ENCODE measurements at places on chromosomes 1 and 21. TPM values are rescaled to one million over a fixed set of nuclear protein-coding genes. Genes with fewer than 3 reads are reported as not detected.

GRCh38 chr1:50605186-50605875 lies 182.1 kb upstream of the DMRTA2 start:
- DNase-seq = no peak

DNA sequence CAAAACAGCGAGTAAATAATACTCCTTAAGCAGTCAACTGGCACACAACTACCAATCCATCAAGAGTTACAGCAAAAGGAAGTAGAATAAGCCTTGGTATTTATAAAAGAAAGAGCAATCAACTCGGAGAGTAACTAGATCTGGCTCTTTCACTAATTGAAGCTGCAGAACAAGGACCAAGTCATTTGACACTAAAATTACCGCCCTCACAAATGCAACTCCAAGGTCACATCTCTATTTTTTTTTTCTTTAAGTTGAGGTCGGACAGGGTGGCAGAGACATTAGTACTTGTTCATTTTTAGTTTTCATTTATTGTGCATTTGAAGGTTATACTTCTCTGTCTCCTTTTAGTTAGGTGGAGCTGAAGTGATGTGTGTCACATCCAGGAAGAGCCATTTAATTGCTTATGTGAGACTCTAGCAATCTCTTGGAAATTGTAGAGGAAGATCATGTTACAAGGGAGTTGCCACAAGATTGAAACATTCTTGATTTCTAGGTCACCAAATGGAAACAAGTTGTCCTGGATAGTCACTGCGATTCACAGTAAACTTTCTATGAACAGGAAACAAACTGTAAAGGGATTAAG lies 138.1 kb upstream of the ADAMTS5 start:
- DNase-seq = no peak

DNA sequence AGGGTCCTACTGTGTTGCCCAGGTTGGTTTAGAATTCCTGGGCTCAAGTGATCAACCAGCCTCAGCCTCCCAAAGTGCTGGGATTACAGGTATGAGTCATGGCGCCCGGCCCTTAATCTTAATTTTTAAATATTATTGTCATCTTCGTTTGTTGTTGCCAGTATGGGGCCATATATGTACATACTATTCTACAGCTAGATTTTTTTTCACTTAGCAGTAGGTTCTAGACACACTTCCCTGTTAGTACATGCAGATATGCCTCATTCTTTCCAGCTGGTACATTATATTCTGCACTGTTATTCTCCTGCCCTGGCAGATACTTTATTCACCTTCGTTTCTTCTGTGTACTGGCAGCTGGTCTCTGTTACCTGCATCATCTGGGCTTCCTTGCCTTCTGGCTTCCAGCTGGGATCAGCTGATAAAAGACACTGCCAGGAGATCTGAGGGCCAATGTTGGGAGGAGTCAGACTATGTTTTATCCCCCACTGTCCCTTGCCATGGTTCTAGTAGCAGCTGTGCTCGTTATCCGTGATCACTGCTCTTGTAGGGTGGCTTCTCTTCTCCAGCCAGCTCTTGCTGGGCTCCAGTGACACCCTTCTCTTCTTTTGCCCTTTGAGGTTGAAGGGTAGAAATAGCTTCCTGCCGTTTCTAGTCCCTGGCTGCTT lies 24.7 kb downstream of the ST3GAL3 start:
- DNase-seq = no peak

DNA sequence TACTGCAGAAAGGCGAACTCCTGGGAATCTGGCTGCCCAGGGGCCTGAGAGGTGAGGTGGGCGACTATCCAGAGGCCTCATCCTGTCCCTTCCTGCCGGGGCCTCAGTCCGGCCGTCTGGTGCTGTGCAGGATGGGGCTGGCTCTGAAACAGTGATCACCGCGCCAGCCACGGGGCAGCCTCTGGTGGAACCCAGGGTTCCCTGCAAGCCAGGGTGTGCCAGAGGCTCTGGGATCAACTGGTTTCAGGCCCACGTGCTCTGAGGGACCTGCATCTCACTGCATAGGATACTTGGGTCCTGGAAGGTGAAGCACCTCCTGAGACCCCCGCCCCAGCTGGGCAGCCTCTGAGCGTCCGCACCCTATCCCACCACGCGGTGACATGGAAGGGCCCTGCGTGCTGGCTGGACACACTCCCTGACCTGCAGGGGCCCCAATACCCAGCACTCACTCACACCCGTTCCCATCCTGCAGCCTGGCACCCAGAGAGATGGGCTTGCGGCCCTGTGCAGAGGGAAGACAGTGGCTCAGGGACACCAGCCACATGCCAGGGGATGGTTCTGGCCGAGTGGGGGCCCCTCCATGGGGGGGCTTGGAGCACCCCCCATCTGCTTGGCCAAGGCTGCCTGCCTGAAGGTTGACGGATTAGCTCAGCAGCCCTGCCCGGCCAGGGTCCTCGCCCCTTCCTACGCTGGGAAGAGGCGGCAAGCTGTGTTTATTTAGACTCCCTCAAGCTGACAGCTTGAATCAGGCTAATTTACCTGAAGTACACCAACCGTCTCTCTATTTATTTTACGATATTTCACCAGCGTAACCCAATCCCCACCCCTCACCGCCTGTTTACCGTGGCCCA lies 64.3 kb upstream of the TTC34 start:
- no peak for DNase-seq

Gene ZNF678
- 2.2 TPM for polyA plus RNA-seq

Measured in keratinocyte (primary cell).